ENCODE measurements at places on chromosomes 2 and 18.

- DNase-seq, result peak; percentile 47
These were observed 81.0 kb downstream of the TAF4B start for GRCh38 chr18:26307161-26307773.

DNA sequence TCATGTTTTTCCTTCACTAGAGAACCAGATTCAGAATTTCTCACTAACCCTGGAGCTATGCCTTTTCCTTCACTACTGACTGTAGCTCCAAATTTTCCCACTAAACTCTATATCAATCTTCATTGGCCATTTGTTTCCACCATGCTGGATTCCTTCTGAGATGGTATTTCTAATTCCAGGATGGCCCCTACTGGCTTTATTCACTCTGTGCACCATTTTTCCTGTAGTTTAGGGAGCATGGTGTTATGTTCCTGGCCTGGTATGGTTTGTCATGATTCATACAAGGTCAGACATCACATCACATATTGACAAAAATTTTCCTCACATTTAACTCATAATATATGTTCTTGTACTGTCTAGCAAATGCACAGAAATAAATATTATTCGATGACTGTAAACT is 229.2 kb upstream of the TFPI start:
- DNase-seq, result no peak

DNA sequence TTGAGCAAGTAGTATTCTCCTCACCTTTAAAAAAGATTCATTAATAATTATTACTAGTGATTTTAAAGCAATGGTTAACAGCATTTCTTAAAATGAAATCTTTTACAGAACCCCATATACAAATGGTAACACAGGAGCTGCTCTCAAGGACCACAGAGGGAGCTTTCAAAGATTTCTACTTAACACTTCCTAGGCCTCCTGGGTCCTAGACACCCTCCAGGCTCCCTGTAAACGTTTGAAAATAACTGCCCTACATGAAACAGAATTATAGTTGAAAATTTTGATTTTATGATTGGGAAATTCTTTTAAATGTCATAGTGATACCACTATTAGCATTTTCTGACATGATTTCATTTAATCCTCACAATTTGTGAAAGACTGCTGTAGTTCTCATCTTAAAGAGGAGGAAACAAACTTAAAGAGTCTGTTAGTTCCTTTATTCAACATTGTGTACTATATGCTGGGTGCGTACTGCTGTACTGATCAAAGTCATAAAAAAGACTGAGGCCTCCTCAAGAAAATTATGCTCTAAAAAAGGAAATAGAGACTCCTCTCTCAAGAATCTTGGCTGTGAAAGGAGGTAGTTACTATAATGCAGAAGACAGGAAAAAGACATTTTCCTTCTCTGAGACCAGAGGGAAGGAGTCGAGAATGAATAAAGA is 10.6 kb downstream of the CUL3 start:
- no peak for DNase-seq

GRCh38 chr2:230394301-230394700 is 21.7 kb upstream of the SP100 start:
- no peak for DNase-seq

DNA sequence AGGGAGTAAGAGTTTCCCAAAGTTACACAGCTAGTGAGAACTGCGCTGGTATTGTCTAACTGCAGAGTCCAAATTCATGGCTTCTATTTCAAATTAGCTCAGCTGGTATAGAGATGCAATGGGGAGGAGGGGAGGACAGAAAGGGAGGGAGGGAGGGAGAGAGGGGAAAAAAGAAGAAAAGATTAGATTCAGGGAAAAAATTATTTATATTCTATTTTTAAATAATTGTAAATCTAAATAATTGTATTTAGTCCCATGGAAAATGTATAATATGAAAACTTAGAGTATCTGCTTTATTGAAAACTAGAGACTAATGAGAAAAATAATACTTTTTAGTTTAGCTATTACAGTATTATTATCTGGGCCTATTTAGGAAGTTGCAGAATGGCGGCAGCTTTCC is 37.3 kb upstream of the VIT start:
- no peak for DNase-seq

- DNase-seq, result no peak
These were observed 170.8 kb upstream of the NCKAP5 start for GRCh38 chr2:133739039-133739438.

DNA sequence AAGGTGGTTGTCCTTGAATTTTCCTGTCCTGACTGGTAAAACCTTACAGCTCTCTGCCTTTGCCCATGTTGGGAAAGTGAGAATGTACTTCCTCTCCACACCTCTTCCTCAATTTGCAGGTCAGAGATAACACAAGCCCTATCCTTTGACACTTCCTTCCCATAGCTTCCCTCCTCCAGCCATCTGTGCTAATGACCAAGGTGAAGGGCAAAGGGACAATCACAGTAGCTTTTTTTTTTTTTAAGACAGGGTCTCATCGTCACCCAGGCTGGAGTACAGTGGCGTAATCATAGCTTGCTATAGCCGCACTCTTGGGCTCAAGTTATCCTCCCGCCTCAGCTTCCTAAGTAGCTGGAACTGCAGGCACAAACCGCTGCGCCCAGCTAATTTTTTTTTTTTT is 24.3 kb upstream of the STPG4 start:
- no peak for DNase-seq

DNA sequence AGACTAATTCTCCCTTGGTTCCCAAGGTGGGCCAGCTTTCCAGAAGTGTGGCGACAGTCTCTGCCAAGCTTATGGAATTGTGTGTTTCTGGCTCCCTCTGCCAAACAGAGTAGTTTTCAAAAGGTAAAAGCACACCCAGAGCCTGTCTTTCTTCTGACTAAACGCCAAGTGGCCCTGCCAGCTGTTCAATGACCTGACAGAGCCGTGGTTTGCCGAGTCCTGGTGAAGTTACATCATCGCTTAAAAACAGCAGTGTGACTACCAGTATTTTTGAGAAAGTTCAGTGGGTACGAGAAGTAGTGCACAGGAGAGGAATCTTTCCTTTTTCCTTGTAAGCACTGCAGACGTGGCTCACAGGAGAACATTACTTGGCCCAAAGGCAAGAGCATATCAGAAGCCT is 1.9 kb downstream of the PER2 start:
- DNase-seq, result no peak

DNA sequence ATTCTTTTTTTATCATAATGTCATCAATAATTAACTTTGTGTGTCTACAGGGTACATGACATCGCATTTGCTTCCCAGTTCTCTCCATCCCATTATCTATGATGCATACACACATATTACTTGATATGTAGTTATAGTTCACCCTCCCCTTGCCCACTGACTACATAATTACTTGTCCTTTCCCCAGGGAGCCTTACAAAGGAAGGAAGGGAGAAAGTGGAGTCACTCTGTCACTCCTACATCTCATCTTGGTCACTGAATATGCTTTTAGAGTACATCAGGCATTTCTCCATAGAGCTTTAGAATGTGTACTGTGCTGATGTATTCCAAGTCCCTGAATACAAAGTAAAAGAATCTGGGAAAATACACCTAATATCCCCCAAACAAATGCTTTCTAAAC is 6.0 kb upstream of the DTNA start:
- DNase-seq, result no peak

DNA sequence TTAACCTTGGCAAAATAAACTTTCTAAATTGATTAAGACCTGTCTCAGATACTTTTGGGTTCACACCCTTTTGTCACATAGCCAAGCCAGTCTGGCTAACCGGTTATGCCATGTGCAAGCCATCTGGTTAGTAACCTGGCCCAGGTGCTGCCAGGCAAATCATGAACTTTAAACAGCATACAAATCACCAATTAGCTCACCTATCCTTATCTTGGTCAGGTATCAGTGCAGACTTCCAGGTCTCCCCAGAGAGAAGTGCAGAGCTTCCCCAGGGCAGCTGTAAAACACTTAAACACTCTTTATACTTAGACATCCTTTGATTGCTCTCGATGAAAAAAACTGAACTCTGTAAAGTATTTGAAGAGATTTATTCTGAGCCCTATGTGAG is 14.9 kb upstream of the MC5R start:
- no peak for DNase-seq
